ENCODE measurements at places on chromosomes 3 and 15. TPM values are rescaled to one million over a fixed set of nuclear protein-coding genes. Genes with fewer than 3 reads are reported as not detected.

The CNTN3 gene
- 5.7 TPM for total RNA-seq

DNA sequence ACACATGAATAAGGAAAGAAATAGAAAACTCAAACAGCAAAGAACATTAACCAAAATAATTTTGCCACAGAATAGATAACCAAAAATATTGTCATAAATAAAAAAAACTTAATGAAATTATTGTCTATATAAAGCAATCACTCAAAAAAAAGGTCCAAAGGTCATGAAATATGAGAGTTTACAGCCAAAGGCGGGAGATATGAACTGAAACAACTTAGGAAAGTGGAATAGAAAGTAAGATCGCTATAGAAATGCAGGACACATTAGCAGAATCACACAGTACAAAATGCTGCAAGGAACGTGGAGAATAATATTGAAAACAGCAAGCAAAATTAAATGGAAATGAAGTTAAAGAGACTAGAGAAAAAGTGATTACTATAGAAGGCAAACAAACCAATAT lies 375.0 kb upstream of the ARHGEF26 start:
- DNase-seq: no peak

- peak; percentile 65 for DNase-seq
Observed at GRCh38 chr15:71237456-71238188, 122.4 kb downstream of the THSD4 start.

The DUOXA2 gene
- total RNA-seq: not detected

- no peak for DNase-seq
Observed at GRCh38 chr3:108662142-108662738, 72.7 kb downstream of the DZIP3 start.

The IRAK2 gene
- 4.5 TPM for total RNA-seq

- DNase-seq: no peak
Observed at GRCh38 chr3:138351151-138351550, 2.8 kb downstream of the MRAS start.

The TMEM207 gene
- not detected for total RNA-seq

- no peak for DNase-seq
Observed at GRCh38 chr3:168865022-168865551, 769.4 kb upstream of the GOLIM4 start.

The CMTM7 gene
- total RNA-seq: 3.6 TPM

DNA sequence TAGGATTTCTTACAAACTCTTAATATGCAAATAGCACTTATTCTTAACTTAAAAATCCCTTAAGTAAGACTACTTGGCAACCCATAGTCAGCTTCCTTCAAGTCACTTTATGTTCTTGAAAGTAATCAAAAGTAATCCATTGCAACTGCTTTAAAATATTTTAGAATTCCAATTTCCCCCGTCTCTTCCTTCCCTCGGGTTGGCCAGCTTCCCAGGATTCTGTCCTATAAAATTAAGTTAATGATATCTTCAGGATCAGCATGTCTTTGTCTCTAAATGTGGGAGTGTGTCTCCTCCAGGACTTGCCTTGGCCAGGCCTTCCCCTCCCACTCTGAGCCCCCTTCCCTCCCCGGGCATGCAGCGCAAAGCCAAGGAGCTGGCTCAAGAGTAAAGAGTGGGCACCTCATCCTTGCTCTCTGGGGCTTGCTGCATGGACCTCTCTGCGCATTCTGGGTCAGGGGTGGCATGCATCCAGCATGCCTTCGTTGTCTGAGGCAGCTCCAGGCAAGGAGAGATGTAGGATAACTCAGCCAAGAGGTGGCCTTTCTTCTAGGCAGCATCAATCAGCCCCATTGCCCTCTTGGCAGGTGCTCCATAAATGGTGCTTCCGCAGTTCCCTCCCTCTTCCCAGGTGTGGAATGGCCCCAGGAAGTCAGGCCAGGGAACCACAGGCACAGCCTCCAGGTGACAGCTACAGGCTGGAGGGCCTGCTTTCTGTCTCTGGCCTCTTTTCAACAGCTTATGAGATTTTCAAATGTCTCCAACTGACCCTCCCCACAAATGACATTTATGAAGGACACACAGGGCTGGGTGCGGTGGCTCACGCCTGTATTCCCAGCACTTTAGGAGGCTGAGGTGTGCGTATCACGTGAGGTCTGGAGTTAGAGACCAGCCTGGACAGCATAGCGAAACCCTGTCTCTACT lies 108.7 kb upstream of the ALDH1A3 start:
- no peak for DNase-seq

DNA sequence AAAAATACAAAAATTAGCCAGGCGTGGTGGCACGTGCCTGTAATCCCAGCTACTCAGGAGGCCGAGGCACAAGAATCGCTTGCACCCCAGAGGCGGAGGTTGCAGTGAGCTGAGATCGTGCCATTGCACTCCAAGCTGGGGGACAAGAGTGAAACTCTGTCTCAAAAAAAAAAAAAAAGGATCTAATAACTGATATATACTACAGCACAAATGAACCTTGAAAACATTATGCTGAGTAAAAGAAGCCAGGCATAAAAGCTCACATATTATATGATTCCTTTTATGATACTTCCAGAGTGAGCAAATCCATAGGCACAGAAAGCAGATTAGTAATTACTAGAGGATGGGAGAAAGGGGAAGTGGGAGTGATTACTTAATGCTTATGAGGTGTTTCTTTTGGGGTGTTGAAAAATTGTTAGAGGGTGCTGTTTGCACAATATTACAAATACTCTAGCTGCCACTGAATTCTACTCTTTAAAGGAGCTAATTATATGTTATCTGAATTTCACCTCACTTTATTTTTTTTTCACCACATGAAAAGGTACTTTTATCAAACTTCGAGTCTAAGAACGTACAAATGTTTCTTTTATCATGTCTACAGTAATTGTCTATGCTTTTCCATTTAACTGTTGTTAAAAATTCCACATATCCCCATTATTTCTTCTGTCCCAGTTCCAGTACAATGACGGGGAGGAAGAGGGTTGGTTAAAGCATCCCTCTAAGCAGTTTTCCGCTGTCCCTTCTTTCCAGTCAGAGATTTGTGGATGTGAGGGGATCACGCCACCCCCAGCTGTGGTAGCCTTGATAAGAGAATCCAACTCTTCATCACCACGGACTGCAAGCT lies 77.7 kb upstream of the FAM174B start:
- no peak for DNase-seq

DNA sequence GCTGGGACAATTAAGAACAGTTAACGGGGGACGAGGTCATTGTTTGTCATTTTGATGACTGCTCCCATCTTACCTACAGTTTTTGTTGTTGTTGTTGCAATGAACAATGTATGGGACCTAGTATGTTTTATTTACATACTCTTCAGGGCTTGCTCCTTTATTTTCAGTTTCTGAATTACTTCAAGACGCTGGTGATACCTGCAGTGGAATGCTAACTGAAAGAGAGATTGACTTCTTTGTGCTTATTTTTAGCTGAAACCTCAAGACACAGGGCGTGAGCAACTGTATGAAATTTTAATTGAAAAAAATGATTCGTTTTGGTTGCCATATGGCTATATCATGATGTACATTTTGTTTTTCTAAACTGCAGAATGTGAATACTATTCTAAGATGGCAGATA lies 297.9 kb downstream of the EDEM1 start:
- no peak for DNase-seq

GRCh38 chr3:114496466-114496865 lies 202.6 kb downstream of the TIGIT start:
- DNase-seq: no peak

The TMCO5A gene
- not detected for total RNA-seq

The CELSR3 gene
- total RNA-seq: 0.45 TPM

The RAB6B gene
- 0.35 TPM for total RNA-seq

The POPDC2 gene
- total RNA-seq: 0.65 TPM

GRCh38 chr3:26596335-26596734 lies 26.2 kb upstream of the LRRC3B start:
- DNase-seq: no peak

DNA sequence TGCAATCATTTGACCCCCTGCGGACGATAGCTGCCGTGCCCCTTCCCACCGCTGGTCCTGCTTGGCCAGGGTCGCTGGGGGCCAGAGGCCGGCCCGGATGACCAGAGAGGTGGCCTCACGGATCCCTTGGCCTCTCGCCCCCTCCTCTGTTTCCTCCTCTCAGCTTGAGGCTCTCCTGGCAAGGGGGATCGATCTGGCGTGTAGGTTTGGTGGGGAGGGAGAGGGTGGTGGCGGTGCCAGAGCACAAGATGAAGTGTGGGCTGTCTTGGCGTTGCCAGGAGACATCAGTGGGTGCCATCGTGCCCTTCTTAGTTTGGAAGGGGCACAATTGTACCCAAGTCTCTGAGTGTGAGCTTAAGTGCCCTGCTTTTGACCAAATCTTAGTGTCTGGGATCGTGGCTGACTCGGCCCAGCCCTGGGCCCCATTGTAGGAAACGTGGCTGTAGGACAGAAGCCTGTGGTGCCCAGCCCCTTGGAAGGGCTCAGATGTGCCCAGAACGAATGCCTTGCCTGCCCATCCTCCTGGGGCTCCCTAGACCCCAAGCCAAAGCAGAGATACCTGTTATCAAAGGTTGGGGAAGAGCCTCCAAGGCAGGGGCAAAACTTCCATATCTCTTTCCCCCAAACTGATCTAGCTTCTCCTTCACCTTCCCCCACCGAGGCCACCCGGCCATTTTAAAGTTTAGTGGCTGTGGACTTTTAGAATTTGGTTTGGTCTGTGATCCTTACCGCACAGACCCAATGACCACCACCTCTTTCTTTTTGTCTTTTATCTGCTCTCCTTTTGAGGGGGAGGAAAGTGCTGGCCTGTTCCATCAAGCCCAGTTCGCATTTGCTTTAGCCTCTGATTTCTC lies 14.4 kb downstream of the NR2F2 start:
- DNase-seq: peak; percentile 44

DNA sequence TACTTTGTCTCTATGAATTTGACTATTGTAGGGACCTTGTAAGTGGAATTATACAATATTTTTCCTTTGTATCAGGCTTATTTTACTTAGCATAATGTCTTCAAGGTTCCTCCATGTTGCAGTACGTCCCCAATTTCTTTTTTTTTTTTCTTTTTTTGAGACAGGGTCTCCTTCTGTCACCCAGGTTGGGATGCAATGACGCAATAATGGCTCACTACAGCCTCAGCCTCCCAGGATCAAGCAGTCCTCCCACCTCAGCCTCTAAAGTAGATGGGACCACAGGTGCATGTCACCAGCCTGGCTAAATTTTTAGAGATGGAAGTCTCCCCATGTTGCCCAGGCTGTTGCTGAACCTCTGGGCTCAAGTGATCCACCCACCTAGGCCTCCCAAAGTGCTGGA lies 40.5 kb upstream of the RPS17 start:
- no peak for DNase-seq

GRCh38 chr3:73479325-73479724 lies 145.4 kb downstream of the PDZRN3 start:
- DNase-seq: no peak

DNA sequence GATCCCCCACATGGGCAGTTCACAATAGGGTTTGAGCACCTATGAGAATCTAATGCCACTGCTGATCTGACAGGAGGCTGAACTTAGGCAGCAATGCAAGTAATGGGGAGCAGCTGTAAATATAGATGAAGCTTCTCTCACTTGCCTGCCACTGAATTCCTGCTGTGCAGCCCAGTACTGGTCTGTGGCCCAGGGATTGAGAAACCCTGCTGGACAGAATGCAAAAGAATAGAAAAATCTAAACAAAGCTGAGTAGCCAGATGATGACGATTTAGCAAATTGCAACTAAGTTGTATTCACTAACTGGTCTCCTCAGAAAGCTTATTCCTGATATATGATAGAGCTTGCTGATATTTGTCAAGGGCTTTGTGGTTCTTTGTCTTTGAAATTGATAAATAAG lies 34.3 kb upstream of the APH1B start:
- DNase-seq: no peak

GRCh38 chr3:72247645-72248388 lies 462.9 kb upstream of the PROK2 start:
- no peak for DNase-seq

The PLCB2 gene
- 8.7 TPM for total RNA-seq

The UBA5 gene
- total RNA-seq: 28.4 TPM

DNA sequence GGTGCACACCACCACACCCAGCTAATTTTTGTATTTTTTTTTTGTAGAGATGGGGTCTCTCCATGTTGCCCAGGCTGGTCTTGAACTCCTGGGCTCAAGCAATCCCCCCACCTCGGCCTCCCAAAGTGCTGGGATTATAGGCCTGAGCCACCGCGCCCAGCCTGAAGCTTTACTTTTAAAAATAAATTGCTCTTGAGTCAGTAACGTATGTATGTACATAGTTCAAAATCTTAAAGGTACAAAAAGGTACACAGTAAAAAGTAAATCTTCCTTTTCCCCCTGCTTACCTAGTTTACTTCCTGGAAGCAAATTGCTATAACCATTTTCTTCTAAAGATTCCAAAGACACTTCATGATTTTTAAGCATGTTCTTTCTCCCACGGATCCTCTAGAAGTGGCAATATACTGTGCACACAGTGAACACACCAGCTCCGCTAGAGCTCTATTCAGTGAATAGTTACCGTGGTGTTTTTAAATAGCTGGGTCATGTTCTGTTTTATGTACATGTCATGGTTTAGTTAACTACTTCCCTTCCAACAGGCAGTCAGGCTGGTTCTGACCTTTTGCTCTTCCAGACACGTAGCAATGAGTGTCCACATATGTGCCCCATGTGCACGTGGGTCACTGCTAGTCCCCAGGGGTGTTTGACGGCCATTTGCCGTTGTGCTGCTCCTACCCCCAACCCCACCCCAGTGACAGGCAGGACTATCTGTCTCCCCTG lies 82.1 kb downstream of the EEFSEC start:
- no peak for DNase-seq

GRCh38 chr15:25372298-25372697 lies 66.5 kb downstream of the UBE3A start:
- no peak for DNase-seq

DNA sequence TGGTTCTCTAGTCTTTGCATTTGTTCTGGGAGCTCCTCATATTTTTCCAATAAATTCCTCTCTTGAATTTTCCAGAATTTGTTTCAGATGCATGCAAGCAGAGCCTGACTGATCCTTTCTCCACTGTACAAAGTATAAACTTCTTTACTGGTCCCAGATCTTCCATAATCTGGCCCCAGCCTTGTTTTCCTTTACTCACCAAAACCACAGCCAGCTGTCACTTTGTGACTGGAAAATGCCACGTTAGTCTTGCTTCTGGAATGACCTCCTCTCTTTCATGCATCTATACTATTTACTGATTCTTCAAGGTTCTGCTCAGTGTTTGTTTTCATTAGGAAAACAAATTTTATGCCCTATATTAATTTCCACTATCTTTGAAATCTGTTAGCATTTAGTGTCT lies 60.4 kb upstream of the SPPL2A start:
- DNase-seq: no peak

GRCh38 chr15:87387766-87388165 lies 868.8 kb downstream of the NTRK3 start:
- DNase-seq: no peak

GRCh38 chr3:72408983-72409779 lies 439.1 kb downstream of the SHQ1 start:
- DNase-seq: no peak

GRCh38 chr3:48023377-48023776 lies 7.2 kb upstream of the MAP4 start:
- DNase-seq: no peak

- DNase-seq: no peak
Observed at GRCh38 chr3:192919901-192920300, 2.2 kb upstream of the MB21D2 start.

GRCh38 chr3:105157067-105157765 lies 209.5 kb upstream of the ALCAM start:
- DNase-seq: no peak

- DNase-seq: no peak
Observed at GRCh38 chr15:53434174-53434678, 325.2 kb downstream of the WDR72 start.

The P2RY14 gene
- total RNA-seq: not detected

The REC114 gene
- total RNA-seq: not detected

All from left lobe of liver (tissue), 2 donors.